ENCODE measurements at places on chromosomes 3 and 15.

- DNase-seq, result no peak
Measured at GRCh38 chr3:61236556-61236955, 14.7 kb downstream of the FHIT start.

DNA sequence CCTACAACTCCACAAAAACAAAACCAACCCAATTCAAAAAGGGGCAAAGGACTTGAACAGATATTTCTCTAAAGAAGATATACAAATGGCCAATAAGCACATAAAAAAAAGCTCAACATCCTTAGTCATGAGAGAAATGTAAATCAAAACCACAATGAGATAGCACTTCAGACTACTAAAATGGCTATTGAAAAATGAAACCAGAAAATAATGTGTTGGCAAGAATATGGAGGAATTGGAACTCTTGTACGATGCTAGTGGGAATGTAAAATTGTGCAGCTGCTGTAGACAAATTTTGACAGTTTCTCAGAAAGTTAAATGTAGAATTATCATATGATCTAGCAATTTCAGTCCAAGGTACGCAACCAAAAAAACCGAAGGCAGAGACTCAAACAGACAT is 29.0 kb downstream of the KY start:
- DNase-seq, result no peak

DNA sequence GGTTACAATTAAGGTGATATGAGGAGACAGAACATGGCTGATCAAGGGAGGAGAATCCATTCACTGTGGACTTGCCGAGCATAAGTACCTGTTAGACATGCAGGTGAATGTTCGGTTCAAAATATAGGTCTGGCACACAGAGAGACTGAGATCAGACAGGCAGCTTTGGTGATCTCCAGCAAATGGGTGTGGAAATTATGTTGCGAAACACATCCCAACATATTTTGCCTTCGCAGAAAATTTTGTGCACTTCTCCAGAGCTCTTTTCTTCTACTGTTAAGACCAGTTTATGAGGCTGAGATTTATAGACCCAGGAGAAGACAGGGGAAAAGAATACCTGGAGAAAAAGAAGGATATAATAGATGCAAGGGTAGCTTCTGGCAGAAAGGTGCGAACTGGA is 183.2 kb downstream of the NEK10 start:
- DNase-seq, result no peak

DNA sequence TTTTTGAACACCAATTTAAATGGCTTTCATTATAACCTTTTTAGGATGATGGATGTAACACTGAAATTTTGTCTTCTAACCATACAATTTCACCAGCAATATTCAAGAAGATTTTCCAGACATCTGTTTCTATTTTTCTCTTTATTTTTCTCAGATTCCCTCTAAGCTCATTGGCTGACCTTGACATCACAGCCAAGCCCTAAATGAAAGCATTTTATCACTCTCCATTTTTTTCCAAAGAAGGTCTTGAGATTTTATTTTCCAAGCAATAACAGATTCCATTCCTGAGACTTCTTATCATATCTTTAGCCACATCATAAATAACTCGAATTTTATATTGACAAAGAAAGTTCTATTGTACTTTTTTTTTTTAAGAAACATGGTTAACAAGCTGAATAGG is 392.6 kb upstream of the THBS1 start:
- DNase-seq, result no peak

GRCh38 chr3:184757022-184757651 is 45.3 kb upstream of the MAGEF1 start:
- DNase-seq, result no peak

GRCh38 chr3:22239011-22239410 is 488.0 kb upstream of the ZNF385D start:
- no peak for DNase-seq

DNA sequence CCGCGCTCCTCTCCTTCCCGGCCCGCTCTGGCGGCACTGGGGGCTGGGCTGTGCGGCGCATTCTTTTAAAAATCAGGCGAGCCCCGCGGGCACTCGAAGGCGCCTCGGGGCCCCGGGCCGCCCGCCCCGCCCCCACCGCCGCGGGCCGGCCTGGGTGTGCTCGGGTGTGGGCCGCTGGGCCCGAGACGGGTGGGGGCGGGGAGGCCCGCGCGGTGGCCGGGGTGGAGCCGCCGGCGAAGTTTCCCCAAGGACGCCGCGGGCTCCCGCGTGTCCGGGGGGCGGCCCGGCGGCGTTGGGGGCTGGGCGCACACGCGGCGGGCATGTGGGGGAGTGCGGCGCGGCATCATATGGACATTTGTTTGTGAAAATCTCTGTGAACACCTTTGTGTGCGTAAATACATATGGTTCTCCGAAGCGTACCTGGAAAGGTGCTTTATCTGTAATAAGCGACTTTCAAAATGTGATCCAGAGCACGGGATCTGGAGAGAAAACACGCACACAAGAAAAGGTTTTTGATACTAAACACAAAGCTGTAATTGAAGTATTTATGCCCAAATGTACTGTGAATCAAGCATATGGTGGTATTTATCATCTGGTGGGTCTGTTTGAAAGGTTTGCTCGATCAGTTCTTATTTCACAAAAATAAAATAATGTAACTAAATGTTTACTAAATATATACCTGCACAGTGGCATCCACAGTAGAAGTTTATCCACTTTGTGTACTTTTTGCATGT is 612 bp upstream of the TBL1XR1 start:
- no peak for DNase-seq

GRCh38 chr3:39150803-39151631 is 2.4 kb downstream of the CSRNP1 start:
- peak; percentile 53 for DNase-seq

- DNase-seq, result no peak
Measured at GRCh38 chr3:52507359-52507758, 12.2 kb downstream of the STAB1 start.

DNA sequence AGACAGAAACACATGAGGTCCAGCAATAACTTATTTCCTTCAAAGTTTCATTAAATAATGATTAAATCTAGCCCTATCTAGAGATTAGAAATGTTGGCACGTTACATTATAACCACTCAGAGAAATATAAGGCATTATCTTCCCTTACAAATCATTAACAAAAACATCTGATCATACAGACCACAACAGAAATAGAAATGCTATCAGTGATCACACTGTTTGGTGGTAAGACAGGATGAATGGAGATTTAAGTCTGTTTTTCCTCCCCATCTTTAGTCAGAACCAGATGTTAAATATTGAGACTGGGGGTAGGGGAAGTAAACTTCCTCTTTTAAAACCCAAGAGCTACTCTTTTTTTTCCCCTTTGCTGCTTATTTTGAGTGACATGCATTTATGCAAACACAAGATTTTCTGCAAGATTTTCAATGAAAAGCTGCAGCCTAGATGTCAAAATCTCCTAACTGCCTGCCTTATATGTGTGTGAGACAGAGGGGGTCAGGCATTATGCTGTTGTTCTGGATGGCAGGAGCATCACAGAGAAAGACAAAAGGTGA is 70.4 kb downstream of the CBLB start:
- DNase-seq, result no peak

DNA sequence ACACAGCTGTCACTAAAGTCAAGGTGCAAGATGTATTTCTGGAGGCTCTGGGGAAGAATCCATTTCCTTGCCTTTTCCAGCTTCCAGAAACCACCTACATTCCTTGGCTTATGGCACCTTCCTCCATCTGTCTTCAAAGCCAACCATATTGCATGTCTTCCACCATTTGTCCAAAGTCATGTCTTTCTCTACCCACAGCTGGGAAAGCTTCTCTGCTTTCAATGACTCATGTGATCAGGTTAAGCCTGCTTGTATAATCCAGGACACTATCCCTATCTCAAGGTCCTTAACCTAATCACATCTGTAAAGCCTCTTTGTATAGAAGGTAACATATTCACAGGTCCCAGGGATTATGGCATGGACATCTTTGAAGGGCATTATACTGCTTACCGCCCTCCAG is 14.2 kb downstream of the ARHGAP31 start:
- DNase-seq, result no peak

DNA sequence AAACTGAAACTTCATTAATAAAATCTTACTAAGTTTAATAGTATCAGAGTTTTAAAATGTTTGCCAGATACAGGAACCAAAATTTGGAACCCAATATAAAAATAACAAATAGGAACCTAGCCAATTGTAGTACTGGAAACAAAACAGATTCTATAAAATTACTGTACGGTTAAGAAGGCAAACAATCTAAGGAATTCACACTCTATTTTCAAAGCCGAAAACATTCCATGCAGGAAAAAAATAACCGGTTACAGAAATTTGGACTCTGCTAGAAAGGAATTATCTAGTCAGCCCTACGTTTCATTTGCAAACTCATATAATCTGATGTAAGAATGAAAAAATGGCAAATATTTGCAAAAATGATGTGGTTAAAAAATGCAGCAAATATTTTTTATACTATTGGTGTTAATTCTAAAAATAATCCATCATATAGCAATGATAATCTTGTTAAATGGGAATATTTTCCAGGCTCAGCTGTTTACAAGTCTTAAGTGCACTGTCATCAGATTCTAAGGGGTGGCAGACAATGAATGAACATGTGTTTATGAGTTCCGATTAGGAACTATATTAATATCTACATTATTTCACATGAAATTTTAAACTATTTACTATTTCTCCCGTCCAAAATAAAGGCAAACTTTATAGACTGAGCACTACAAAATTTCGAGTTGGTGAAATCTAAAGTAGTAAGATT is 58.1 kb downstream of the DCBLD2 start:
- DNase-seq, result no peak

- peak; percentile 12 for DNase-seq
Measured at GRCh38 chr3:123027292-123028232, at the start of gene SEMA5B. SEMA5B (minus strand) TSS chr3:123027763; CDS start chr3:122961263, 66,500 bp downstream.

- no peak for DNase-seq
Measured at GRCh38 chr3:72203105-72203504, 418.2 kb upstream of the PROK2 start.

GRCh38 chr3:197913641-197914380 is 36.2 kb upstream of the RPL35A start:
- no peak for DNase-seq

Measured in T-helper 2 cell treated with Interferon-gamma antibody and Interleukin-4, amounts not matched to agents 5 μg/mL and 100 μg/mL, for 36 hours (primary cell).